ENCODE measurements at places on chromosomes 7 and 10.

GRCh38 chr10:96529634-96530279 is 16.0 kb upstream of the TLL2 start:
- no peaks in the 10 kb centered on the region for H3K4me1 ChIP-seq
- no peak overlapping the region for H3K4me3 ChIP-seq
- no peaks in the 10 kb centered on the region for H3K27me3 ChIP-seq
- no peak overlapping the region for H3K27ac ChIP-seq

- H3K4me3 ChIP-seq = no peak overlapping the region
- no peak for DNase-seq
- H3K27ac ChIP-seq = no peak overlapping the region
- no peaks in the 10 kb centered on the region for H3K36me3 ChIP-seq
- no peaks in the 10 kb centered on the region for H3K27me3 ChIP-seq
- H3K4me1 ChIP-seq = no peaks in the 10 kb centered on the region
Observed at GRCh38 chr7:34869057-34869456, 168.2 kb downstream of the DPY19L1 start.

DNA sequence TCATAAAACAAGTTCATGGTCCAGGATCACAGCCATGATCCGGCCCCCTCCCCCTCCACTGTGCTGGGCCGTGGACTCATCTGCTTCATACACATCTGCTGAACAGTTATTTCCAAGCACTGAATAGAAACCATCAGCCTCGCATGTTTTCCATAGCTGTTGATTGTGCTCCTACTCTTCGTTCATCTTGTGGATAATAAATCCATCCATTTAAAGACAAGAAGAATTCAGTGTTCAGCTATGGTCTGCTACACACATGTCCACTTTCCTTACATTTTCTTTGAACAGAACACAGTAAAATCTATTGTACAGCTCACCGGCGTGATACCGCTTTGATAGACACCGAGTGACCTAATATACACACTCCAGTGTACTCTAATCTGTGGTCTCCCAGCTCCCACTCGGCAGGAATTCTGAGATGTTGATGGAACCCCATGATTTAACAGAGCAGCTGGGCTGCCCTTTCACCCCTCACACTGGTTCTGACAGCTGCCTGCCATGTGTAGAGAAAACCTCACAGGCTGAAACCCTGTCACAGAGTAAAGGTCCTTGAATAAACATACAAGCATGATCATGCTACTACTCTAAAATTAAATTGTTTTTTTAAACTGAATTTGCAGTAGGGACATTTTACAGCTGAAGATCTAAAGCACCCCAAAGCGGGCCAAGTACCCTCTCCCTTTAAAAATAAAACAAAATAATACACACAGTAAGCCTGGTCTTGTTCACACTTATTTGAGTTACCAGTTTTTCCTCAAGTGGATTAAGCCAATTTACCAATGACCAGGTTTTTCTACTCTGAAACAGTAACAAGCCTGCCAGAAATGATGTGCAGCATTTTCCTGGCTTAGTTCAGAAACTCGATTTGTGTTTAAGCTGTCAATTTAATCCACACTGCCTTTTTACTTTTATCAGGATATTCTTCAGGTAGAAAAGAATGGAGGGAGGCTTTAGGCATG is 95.1 kb upstream of the FZD1 start:
- no peak for DNase-seq

DNA sequence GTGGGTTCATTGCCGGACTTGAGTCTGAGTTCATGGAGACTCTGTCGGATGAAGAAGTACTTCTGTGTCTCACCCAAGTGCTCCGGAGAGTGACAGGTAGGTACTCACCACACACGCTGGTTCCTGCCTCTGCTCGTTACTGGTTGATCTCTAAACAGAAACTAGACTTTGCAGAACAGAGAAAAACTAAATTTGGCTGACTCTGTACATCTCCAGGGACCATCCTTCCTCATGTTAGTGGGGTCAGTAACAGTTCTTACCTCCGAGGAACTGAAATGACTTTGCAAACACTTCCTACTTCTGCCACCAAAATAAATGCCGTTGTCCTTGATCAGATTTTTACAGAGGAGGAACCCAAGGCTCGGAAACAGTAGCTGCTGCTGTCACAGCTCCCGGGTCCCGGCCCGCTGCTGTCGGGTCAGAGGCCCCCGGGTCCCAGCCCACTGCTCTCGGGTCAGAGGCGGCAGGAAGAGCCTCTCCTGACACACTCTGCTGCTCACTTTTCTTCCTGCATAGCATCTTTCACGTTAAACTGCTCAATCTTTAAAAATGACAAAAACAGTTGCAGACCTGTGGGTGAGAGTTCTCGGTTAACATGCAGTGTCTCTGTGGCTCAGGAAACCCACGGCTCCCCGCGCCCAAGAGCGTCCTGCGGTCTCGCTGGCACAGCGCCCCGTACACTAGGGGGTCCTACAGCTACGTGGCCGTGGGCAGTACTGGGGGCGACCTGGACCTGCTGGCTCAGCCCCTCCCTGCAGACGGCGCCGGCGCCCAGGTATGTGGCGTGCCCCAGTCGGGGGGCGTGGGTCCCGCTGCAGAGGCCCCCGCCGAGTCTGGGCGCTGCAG is 4.8 kb upstream of the MTG1 start:
- H3K4me1 ChIP-seq = no peaks in the 10 kb centered on the region
- peaks cover 16% of the 10 kb centered on the region for H3K36me3 ChIP-seq
- no peaks in the 10 kb centered on the region for H3K27me3 ChIP-seq
- H3K4me3 ChIP-seq = no peak overlapping the region
- H3K27ac ChIP-seq = no peak overlapping the region

- H3K4me3 ChIP-seq = no peak overlapping the region
- no peak overlapping the region for H3K27ac ChIP-seq
- H3K4me1 ChIP-seq = no peaks in the 10 kb centered on the region
- H3K27me3 ChIP-seq = no peaks in the 10 kb centered on the region
- H3K36me3 ChIP-seq = no peaks in the 10 kb centered on the region
Observed at GRCh38 chr7:11716185-11716584, 115.8 kb downstream of the THSD7A start.
